Fibroblast of skin of right biceps (primary cell): ENCODE measurements at places on chromosomes 4 and X.

- no peak for DNase-seq
These were observed 292.2 kb downstream of the FBXO8 start for GRCh38 chr4:173991316-173991715.

- no peak for DNase-seq
These were observed 29.6 kb upstream of the CHRNA9 start for GRCh38 chr4:40305328-40306170.

DNA sequence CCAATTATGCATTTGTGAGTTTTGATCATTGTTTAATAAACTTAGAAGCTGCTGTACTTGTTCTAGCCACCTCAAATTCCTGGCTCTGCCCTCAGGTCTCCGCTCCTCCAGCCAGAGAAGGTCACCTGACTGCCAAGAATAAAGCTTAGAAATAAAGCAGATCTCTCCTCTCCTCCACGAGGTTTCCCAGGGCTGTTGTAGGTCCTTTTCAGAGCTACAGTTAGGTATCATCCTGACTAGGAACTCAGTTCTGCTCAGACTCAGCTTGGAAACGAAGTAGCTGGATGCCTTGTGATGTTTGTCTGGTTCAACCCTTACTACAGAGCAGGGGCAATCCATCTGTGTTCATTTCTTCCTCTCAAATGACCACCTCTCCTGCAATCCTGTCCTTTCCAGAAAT is 79.1 kb upstream of the RAPGEF2 start:
- DNase-seq: no peak

DNA sequence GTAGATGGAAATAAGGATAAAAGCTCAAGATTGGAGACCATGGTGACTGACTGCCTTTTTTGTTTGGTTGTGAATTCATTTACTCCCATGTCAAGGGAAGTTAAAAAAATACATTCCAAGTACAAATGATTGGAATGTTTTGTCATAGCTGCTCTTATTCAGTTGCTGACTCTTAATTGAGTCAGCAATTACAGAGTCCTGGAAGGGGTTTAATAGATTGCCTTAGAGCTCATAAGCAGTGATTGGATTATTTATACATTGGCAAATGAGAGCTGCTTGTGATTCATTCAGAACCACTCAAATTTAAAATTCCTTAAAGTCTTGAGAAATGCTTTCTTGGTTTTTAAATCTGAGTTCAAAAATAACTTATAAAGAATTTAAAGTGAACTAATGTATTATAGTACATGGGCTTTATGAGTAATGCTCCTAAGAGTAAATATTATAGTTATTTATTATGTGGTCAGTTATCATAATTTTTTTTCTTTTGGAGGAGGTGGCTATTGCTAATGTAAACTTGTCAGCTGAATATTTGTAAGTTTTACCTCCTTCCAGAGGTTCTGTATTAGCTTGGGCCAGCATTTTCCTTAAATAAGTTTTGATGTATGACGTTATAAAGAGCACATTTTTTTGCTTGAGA is 13.6 kb downstream of the JADE1 start:
- peak; percentile 98 for DNase-seq
